HS-27A (cell line): ENCODE measurements at places on chromosomes 1 and 21.

DNA sequence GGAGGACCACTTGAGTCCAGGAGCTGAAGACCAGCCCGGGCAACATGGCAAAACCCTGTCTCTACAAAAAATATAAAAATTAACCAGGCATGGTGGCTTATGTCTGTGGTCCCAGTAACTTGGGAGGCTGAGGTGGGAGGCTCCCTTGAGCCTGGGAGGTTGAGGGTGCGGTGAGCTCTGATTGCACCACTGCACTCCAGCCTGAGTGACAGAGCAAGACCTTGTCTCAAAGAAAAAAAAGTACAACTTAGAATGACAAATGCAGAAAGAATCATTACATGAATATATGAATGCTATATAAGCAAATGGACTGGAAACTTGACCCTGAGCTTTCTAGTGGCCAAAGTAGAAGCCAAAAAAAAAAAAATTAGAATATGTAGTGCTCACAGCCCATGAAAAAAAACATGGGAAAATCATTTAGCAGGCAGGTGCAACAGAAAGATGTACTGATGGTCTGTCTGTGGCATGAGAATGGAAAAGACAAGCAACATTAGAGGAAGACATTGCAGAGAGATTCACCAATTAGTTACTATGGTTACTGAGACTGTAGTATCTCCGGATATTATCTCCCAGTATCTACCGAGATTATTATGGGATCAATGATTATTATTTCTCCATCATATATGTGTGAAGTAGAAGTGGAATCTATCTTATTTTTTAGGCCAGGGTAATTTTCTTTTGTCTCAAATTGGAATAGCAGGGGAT lies 19.2 kb downstream of the ELAPOR1 start:
- DNase-seq, result no peak

DNA sequence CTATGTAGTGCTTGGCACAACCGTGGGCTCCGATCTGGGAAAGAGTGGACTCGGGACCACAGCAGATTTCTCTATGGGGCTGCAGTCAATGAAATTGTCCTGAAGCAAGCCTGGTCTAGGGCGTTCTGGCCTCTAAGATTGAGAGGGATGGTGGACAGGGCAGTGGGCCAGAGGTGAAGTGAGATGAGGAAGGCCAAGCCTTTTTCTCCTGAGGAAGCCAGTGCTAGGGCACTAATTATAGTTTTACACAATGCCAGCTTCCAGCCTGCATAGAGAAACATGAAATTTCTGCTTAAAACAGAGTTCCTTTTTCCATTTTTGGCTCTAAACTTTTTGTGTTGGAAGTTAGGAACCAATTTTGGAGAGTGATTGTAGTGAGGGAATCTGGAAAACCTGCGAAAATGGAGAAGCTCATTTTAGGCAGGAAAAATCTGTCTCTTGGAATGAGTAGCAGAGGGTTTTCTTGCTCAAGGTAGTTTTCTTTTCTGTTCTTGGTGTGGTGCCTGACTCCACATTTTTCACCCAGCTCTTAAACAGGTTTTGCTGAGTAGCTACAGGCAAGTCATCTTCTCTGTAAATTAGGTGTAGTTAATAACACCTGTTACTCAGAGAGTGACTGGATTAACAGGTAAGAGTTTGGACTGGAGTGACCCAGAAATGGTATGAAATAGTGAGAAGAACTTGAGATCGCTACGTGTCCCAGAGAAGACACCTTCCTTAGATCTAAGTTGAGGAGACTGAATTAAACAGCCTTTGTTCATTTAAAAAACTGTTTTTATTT lies 22.1 kb downstream of the UCK2 start:
- DNase-seq, result no peak

GRCh38 chr1:155316922-155317321 lies 3.8 kb upstream of the RUSC1 start:
- DNase-seq, result no peak

DNA sequence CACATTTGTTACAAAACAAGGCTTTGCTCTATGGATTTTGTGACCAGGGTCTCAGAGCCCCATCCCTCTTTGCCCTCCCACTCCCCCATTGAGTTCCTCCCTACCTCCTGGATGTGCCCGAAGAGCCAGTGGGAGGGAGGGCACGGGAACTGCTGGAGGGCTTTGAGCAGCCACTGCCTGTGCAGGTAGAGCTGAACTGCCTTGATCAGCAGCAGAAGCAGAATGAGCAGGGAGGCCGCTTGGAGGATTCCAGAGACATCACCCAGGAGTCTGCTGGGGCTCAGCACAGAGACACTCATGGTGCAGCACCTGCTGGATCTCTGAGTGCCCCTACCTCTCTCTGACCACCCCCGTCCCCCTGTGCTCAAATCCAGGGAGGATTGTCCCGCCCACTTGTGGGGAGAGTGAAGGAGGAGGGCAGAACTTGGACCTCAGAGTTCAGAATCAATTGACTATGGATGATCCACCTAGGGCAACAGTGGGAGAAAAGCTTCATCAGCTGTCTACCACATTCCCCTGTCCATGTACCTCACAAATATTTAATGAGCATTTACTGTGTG lies at the start of gene CYP4A11:
TSS of gene CYP4A11 (minus strand) at position 342 of the 560 bp plus-strand sequence. CDS start at position 299, 43 bp downstream.
- DNase-seq, result no peak

GRCh38 chr1:10943991-10944730 lies 68.3 kb upstream of the TARDBP start:
- no peak for DNase-seq

DNA sequence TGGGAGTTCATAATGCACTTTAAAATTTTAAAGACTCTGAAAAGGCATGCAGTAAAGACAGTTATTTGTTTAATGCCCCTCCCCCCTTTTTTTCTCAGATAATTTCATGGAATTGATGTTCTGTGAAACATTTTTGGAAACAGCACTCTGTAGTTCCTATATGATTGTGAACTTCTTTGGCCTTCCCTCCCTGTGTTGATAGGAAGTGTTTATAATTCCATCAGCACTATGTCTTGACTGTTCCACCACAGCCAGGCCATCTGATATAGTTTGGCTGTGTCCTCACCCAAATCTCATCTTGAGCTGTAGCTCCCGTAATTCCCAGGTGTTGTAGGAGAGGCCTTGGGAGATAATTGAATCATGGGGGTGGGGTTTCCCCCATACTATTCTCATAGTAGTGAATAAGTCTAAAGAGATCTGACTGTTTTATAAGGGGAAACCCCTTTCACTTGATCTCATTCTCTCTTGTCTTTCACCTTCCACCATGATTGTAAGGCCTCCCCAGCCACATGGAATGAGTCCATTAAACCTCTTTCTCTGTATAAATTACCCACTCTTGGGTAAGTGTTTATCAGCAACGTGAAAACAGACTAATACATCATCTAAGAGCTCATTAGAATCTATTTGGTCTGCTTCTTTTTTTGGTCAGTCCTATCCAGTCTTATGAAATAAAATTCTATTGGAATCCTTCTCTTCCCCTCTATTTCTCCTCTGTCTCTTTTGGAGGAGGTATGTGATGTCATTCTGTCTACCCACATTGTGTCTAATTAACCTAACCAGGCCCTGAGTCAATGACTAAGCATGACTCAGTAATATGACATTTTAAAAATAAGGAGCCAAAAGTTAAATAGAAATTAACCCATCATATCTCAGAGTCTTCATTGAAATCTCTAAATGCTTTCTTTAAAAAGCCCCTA lies 8.9 kb downstream of the CCDC185 start:
- DNase-seq, result no peak

GRCh38 chr1:201336711-201337450 lies 40.6 kb downstream of the TNNT2 start:
- DNase-seq, result no peak

DNA sequence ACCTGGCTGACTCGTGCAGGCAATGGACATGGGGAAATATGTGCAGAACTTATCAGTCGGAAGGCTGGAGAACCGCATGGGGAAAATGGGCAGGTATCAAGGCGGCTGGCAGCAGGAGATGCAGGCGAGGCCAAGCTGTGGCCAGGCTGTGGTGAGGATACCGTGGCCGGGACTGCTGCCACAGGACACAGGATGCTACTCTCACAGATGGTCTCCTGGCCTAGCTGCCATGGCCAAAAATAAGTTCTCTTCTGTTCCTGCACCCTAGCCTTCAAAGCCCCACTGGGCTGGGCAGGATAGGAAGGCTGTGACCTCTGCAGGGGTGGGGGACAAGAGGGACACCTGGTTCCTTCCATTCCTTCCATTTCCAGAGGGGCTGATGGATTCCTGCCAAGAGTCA lies 26.4 kb downstream of the TEX35 start:
- DNase-seq, result no peak

- DNase-seq, result no peak
Observed at GRCh38 chr1:32773764-32774463, 43.2 kb downstream of the YARS1 start.

DNA sequence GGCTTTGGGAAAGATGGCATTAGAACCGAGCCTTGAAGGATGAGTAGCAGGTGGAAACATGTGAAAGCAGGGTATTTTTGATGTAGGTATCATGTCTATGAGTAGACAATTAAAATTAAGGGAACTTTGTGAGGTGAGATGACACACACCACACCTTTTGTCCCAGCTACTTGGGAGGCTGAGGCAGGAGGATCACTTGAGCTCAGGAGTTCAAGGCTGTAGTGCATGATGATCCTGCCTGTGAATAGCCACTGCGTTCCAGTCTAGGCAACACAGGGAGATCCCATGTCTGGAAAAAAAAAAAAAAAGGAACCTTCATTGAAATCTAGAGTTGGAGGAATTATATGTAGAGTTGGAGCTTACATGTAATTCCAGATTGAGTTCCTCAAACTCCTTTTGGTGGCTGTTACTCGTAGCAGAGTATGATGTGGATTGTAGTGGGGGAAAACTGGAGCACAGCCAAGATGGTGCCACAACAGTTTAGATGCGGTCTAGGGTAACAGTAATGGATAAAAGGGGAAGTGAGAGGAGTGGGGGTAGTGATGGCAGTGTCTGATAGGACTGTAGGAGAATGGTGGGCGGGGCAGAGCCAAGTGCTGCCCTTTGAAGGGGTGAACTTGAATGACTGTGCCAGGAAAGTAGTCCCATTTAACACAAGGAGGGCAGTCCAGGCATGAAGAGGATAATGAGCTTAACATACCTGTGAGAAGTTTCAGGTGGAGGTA lies 17.4 kb downstream of the AK4 start:
- no peak for DNase-seq

GRCh38 chr1:214303141-214303930 lies 22.4 kb downstream of the SMYD2 start:
- DNase-seq, result no peak

DNA sequence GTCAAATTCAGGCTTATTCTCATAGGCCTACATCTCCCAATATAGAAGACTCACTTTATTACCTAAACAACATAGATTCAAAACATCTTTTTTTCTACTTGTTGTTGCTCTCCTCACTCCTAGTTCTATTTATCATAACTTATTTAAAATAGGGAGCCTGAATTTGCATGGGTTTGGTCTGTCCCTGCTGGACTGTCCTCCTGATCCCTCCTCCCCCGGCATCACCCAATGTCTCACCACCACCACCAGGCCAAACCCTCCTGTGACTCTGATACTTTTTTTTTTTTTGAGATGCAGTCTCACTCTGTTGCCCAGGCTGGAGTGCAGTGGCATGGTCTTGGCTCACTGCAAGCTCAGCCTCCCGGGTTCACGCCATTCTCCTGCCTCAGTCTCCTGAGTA lies 31.8 kb upstream of the MYBPHL start:
- DNase-seq, result no peak

DNA sequence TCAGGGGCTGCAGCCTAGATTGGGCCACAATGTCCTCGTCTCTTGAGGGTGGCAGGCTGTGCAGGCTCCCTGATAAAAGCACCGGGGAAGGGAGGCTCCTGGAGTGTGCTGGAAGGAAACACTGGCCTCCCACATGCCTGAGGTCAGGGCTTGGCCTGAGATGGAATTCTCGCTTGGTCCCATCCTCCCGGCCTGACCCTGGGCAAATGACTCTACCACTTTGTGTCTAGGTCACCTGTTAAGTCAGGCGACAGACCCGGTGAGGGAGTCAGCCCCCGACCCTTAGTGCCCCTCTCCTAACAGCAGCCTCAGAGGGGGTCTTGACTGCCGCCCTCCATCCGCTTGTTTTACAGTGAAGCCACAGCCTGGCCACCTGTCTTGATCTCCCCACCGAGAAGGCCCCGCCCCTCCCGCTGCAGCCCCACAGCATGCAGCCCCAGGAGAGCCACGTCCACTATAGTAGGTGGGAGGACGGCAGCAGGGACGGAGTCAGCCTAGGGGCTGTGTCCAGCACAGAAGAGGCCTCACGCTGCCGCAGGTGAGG lies 2.5 kb downstream of the SMIM1 start:
- DNase-seq, result no peak

DNA sequence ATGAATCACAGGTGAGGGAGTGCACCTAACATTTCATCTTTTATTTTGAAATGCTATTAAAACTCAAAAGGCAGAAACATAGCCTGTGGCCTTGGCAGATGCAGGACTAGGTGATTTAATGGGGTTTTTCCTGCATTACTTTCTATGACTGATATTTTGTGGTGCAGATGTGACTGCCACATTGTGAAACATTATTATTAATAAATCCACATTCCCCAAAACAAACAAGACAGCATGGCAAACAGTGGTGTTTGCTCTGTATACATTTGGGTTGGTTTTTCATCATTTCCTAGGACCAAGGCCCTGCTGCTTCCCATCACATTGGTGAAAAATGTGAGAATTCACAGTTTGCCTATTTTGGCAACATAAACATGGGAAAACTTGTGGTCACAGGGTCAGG lies 247.6 kb upstream of the SGIP1 start:
- DNase-seq, result no peak

GRCh38 chr1:36752891-36753361 lies 270.2 kb upstream of the CSF3R start:
- no peak for DNase-seq

GRCh38 chr1:247408100-247408499 lies 7.9 kb upstream of the NLRP3 start:
- no peak for DNase-seq

GRCh38 chr21:45534636-45535331 lies 7.5 kb downstream of the SLC19A1 start:
- DNase-seq, result no peak

DNA sequence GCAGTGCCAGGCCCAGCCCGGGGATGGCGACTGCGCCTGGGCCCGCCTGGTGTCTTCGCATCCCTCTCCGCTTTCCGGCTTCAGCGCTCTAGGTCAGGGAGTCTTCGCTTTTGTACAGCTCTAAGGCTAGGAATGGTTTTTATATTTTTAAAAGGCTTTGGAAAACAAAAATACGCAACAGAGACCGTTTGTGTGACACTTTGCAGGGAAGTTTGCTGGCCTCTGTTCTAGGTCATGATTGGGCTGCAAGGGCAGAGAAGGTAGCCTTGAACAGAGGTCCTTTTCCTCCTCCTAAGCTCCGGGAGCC lies 719 bp downstream of the SOD1 start:
- DNase-seq, result no peak

DNA sequence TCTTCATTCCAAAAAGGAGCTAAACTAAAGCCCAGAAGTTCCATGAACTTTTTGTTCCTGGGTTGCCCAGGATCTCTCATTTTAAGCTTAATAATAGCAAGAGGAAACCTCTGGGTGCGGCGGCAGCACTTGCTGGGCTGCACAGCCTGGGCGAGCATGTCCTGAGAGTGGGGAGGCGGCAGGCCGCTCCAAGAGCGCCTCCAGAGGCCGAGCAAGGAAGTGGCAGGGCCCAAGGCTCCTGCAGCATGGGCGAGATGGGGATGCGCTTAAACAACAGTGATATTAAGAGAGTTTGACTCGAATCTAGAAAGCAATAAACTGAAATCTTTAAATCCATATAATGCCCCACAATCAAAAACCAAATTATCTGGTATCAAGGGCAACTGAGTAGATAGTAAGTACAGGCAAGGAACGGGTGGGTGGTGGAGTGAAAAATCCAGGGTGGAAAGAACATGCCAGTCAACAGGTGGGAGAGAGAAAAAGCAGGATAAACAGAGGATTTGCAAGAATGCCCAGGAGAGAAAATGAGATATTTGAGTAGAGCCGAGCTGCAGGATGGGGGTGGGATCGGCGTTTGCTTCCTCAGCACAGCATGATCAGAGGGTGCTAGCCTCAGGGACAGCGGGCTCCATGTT lies 14.1 kb upstream of the TNR start:
- DNase-seq, result no peak

GRCh38 chr1:18722270-18722669 lies 91.6 kb downstream of the PAX7 start:
- DNase-seq, result no peak
